ENCODE measurements at places on chromosomes 5 and 9.

GRCh38 chr5:147452165-147452811, 57.6 kb downstream of the DPYSL3 start:
- no peak for DNase-seq

DNA sequence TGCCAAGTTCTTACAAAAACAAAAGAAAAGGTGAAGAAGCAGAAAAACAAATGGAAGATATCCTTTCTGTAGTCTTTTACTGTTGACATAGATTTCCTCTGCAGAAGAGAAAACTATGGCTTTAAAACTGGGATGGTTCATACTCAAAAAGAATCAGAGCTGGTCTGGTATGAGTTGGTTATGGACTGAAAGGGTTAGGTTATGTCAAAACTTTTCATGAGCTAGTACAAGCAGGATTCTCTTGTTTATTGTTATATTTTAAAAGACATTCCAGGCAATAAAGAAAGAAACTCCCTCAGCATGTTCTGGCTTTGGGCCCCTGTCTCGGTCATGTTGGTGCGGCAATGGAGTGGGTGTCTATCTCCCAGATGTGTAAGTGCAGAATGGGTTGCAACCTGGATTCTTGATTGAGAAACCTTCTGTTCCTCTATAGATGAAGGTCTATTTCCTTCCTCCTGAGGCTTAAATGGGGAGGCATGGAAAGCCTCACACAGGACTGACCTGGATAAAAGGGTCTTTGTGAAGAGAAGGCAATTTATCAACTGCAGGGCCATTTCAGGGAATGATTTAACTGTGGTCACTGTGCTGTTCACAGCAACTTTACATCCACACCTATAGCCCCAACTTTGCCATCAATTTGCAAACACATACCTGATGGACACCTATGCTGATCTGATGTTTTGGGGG, 209.6 kb upstream of the TNC start:
- DNase-seq = no peak

- DNase-seq = no peak
Observed at GRCh38 chr9:33225319-33226147, 14.4 kb upstream of the SPINK4 start.

DNA sequence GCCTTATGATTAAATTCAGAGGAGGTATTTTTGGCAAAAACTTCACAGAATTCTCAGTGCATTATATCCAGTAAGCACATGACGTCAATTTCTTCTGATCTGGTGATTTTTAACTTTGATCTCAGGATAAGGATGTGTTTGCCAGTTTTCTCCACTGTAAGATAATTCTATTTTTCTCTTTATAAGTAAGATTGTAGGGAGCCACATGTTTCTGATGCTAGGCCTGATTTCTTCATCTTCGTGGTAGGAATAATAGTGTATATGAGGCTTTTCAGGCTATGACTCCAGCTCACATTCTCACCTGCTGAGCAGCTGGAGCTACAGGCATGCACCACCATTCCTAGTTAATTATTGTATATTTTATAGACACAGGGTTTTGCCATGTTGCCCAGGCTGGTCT, 32.1 kb upstream of the LMNB1 start:
- no peak for DNase-seq

- DNase-seq = no peak
Observed at GRCh38 chr5:171906703-171907590, 99.5 kb downstream of the FBXW11 start.

DNA sequence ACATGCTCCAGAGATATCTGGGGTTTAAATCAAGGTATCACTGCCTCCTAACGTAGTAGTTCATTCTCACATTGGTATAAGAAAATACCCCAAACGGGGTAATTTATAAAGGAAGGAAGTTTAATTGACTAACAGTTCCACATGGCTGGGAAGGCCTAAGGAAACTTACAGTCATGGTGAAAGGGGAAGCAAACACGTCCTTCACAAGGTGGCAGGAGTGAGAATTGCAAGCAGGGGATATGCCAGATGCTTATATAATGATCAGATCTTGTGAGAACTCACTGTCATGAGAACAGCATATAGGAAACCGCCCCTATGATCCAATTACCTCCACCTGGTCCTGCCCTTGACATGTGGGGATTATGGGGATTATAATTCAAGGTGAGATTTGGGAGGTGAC, 1280.2 kb upstream of the C9orf72 start:
- no peak for DNase-seq

GRCh38 chr5:370311-370958, 48.9 kb downstream of the AHRR start:
- DNase-seq = peak; percentile 0

DNA sequence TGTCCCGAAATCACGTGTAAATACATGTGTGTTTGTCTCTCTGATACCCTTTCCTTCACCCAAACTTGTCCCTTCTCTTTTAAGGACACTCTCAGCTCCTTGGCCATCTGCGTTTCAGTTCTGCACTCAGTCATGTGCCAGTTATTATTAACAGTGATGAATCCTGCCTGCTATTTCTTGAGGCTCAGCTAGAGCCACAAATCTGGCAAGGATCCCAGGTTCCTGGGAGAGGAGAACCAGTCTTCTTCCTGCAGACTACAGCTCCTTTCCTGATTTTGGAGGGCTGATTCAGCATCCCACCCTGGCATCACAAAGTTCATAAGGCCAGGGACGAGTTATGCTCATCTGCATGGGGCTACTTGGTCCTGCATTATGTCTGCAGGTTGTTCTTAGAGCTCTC, 5.6 kb downstream of the MAMDC2 start:
- no peak for DNase-seq

GRCh38 chr5:66849803-66850202, 253.6 kb downstream of the MAST4 start:
- no peak for DNase-seq

GRCh38 chr5:109076741-109077140, 329.0 kb downstream of the FER start:
- DNase-seq = no peak

GRCh38 chr9:4519604-4520003, 29.3 kb downstream of the SLC1A1 start:
- no peak for DNase-seq

- DNase-seq = no peak
Observed at GRCh38 chr5:27465140-27465539, 426.8 kb upstream of the CDH9 start.

GRCh38 chr5:68406767-68407241, 191.2 kb downstream of the PIK3R1 start:
- peak; percentile 39 for DNase-seq

GRCh38 chr9:124088476-124088837, 76.9 kb downstream of the LHX2 start:
- DNase-seq = no peak

DNA sequence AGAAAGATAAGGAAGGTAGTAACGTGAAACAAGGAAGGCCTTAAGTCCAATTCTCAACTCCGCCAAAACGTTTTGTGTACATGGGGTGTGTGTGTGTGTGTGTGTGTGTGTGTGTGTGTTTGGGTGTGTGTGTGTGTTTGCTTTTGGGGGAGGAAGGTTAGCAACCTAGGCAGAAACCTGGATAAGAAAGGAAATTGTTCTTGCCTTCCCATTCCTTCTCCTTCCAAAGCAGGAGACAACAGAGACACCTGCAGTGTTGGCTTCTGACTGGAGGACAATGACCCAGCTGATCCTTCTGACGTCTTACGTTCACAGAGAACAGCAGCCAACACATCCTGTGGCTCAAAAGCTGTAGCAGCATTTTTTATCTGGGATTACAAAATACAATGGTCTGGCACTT, 4.1 kb upstream of the CCNG1 start:
- peak; percentile 38 for DNase-seq

GRCh38 chr9:123996731-123997421, 14.7 kb upstream of the LHX2 start:
- DNase-seq = no peak

DNA sequence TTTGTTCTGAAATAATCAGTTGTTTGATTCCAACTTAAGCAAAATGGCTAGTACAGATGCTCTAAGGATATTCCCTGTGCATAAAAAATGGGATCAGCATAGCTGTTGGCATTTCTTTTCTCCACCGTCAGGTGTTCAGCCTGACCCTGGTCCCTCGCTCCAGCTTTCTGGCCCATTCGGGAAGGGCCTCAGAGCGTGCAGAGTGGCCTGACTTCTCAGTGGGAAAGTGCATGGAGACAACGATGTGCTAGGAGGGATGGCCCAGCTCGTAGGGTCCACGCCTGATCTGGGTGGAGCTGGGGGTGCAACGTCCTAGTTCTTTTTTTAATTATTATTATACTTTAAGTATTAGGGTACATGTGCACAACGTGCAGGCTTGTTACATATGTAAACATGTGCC, 319.1 kb upstream of the IRX4 start:
- no peak for DNase-seq

DNA sequence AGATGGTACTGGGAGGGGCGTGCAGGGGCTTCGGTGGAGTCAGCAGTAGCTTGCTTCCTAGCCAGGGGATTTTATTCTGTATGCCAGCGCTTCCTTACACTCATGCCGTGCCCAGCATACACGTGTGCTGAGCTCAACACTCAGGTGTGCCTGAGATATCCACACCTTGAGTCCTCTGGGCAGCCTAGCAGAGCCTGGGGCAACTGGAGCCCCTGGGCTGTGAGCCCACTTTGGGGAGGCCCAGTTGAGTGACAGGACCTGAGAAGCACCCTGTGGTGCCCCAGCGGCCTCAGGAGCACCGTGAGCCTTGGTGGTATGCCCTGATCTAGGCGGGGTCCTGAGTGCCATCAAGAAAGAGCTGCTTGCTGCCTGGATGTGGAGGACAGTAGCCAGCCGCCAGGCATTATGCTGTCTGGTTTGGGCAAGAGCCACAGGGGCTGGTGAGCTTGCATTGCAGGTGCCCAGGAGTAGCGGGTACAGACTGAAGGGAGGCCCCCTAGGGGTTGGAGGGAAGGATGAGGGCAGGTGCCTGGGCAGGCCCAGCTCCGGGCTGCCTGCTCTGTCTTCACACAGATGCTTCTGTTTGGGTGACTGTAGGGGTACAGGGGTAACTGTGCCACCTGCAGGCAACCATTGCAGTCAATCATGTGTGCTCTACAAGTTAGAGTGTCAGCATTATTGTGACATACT, 42.9 kb downstream of the BNIP1 start:
- DNase-seq = no peak

DNA sequence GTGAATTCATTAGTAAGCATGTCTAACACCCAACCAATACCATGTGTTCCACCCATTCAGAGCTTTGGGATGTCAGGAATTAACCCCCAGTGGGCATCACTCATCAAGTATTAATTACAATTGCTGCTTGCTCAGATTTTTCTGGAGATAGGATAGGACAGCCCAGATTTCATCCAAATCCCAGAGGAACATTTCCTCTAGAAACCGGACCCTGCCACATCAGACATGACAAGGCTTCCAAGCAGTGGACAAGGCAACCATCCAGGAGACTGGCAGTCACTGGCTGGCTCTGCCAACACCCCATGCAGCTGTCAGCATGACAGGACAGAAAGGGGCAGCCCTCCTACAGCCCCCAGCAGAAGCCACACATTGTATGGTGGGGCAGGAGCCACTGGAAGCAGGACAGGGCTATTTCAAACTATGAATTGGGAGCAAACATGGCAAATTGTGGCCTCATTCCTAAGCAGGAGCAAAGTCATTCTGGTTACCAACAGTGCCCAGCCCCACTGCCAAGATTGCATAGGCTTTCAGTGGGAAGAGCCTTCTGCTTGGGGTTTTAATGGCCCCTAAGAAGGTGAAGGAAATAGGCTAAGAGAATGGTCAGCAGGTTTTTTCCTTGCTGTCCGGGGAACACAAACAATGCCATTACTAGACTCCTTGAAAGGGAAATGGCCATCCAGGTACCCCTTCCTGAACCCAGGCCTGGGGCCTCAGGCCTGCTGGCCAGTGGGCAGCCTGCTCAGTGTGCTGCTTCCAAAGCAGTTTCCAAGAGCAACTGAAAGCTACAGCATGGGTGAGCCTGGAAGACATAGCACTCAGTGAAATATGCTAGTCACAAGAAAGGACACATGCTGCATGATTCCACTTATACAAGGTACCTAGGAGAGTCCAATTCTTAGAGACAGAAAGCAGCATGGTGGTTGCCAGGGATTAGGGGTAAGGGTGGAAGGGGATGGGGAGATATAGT, 294.7 kb upstream of the SLC30A5 start:
- no peak for DNase-seq

- DNase-seq = no peak
Observed at GRCh38 chr5:38816083-38817030, 29.5 kb upstream of the OSMR start.

- DNase-seq = peak; percentile 29
Observed at GRCh38 chr9:93126825-93127368, 7.2 kb downstream of the NINJ1 start.

DNA sequence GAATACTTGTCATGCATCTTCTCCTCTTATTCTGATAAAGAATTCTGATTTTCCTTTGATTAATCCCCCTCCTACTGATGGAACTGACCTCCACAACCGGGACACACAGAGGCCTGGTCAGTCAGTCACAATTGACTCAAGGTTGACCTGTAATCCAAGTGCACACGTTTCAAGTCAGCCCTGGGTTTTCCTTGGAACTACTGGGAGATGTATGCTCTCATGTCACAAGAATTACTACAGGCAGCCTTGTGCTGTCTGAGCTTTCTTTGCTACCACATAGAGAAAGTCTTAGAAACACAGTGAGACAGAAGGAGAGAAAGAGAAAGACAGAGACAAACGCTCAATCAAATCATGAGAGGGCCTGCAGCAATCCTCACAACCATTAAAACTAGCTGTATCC, 345.8 kb downstream of the PDE4D start:
- no peak for DNase-seq

GRCh38 chr9:11821306-11821975, 871.7 kb upstream of the TYRP1 start:
- DNase-seq = no peak

DNA sequence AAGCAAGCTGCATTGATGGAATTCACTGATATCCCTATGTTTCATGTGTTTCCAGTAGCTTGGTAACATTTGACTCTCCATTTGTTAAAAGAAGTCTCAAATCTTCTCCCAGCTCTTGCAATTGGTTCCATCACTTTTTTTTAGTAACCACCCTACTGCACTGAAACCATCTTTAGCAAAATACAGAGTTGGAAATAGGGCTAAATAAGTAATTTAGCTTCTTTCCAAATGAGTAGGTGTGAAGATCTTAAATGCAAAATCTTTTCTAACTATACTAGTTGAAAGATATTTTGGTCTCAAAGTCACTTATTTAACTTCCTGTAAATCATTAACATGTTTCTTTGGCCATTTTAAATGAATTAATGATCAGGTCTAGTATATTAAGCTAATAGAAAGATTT, 138.1 kb downstream of the DIRAS2 start:
- no peak for DNase-seq

- DNase-seq = no peak
Observed at GRCh38 chr5:27474047-27474309, 435.6 kb upstream of the CDH9 start.

- no peak for DNase-seq
Observed at GRCh38 chr5:2738700-2739359, 12.6 kb downstream of the IRX2 start.

Data from mucosa of descending colon (tissue), 3 donors.